ENCODE measurements at places on chromosomes 1 and 21.

DNA sequence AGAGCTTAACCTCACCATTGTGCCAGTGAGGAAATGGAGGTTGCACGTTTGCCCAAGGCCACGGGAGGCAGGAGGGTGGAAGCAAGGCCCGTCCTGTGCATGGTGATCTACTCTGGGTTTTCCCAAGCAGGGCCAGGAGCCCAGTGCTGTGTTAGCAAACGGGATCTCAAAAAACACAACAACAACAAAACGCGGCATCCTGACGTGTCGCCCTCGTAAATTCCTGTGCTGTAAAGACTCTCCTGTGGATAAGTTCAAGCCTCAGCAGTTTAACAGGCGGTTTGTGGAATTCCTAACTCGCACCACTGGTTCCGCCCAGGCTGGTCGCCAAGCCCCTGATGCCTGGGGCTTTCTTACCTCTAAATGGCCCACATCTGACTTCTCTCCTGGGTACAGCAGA lies 39.1 kb downstream of the TFF3 start:
- DNase-seq: no peak

DNA sequence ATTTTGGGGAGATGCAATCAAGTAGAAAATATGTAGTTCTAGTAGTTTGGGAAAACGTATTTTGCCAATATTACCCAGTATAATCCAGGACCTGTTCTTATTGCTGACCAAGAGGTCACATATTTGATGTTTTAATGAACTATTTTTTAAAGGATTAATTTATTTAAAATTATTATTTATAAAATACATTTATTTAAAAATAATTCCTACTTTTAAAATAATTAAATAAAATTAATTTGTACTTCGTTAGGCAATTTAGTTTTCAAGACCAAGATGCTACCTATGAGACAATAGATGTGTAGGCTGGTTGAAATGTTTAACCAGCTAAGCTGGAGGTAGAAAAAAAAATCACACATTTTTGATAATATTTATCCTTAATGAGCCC lies 140.4 kb upstream of the BEND5 start:
- DNase-seq: no peak

DNA sequence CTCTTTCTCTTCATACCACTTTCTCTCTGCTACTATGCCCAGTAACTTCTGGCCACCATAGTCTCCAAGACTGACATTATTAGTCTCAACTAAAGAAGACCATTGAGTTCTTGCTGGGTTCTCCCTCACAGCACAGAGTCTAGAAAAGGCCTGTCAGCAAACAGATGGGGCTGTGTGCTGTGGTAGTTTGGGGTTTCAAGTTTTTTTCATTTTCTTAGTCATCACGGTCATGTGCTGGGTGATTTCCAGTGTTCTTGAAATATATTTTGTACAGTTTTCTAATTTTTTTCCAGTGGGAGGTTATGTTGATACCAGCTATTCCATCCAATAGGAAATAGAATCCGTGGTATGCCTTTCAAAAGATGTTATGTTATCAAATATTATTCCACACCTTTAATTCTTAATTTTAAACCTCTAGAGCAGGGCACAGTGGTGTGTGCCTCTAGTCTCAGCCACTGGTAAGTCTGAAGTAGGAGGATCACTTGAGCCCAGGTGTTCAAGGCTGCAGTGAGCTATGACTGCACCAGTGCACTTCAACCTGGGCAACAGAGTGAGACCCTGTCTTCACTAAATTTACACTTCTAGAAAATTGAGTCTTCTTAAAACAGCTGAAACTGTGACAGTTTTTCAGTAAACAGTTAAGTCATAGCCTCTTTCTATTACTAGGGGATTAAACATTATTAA lies 8.3 kb downstream of the CFHR2 start:
- DNase-seq: no peak

GRCh38 chr1:201982623-201983379 lies at the start of gene RNPEP:
TSS of gene RNPEP (plus strand) at chr1:201982648. CDS start at chr1:201982667, 19 bp downstream.
- no peak for DNase-seq

DNA sequence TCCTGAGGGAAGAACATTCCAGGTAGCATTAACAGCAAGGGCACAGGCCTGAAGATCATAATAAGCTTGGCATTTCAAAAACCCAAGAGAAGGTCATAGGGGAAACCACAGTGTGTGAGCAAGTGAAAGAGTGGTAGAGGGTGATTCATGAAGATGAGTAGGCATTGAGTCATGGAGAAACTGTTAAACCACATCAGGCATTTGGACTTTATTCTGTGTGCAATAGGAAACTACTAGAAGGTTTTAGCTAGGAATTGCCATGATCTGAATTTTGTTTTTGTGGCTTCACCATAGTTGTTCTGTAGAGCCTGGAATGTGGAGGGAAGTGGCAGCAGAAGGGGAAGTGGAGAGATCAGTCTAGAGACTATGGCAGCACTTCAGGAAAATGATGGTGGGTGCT lies 359.0 kb upstream of the PTBP2 start:
- no peak for DNase-seq

DNA sequence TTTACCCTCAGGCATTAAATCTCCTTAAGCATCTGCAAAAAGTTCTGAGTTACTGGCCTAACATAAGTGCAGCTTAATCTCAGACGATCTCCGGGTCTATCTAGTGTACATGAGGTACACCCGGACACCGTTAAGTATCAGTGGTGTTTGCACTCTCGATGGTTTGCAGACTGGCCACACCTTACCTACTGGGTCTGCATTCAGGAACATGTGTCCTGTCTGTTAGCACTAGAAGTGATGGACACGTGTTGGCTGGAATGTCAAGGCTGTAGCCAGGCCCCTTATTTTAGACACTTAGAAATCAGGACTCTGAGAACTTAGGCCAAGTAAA lies 783 bp upstream of the AGL start:
- DNase-seq: no peak

DNA sequence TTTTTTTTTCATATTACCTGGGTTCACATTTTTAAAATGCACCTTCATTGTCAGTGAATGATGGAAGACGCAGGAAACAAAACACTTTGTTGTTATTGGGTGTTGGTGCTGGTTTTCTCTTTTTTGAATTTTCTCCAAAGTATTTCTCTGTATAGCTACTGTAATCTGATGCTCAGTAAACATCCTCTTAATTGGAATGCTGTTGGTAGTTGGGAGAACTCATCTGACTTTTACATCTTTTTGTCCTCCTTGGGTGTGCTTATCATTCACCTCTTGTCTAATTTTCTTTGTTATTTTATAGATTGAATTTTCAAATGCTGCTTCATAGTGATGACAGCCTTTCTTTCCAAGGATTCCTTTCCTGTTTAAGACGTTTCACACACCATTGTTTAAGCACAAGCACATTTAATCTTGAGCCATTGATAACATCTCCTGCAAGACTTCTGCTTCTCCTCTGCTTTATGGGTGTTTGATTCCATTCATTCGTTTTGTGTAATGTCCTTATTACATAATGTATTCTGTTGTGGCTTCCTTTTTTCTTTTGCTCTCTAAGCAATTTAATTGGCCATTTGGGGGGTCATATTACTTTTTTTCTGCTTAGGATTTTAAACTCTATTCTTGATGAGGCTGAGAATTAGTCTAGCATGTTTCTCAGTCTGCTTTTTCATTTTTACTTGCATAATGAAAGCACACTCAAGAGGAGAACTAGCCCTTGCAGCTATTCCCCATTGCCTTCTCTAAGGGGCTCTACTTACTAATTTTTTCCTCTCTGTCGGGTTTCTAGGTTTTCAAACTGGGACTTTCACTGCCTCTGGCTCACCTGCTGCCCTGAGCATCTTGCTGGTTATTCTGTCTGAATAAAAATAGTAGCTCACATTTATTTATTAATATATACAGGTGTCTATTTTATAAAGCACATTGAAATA lies 42.0 kb upstream of the CD34 start:
- no peak for DNase-seq

- DNase-seq: peak; percentile 41
These were observed 29.7 kb downstream of the ENO1 start for GRCh38 chr1:8848663-8849386.

- no peak for DNase-seq
These were observed 274.8 kb downstream of the PTPRC start for GRCh38 chr1:198913667-198914066.

DNA sequence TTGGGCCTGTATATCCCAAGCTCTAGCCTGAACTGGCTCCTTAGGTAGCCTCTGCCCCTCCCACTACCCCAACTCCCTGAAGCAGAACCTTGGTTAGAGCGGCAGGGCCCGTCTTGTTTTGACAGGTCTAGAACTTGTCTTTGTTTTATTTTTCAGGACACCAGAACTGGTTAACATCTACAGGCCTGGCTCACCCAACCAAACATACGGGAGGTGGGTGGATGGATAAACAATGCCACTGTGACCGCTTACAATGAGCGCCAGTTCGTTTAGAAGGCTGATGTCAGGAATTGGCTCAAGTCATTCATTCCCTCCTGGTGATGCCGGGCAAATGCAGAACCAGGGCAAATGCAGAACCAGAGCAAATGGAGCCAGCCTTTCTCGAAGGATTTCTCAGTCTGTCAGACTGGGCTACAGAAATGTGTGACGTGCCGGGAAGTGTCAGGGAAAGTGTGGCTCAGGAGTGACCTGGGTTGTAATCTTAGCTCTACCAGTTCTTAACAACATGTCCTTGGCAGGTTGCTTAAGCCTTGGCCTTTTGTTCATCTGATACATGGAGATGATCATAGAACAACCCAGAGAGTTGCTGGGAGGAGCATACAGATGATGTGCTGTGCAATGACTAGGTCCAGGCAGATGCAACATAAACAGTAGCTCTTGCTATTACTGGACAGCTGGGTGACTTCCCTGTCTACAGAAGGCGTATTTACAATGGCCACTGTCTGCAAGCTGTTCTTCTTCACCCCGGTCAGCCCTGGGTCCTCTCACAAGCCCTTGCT lies 30.5 kb upstream of the BTG2 start:
- no peak for DNase-seq

- no peak for DNase-seq
These were observed 393.2 kb downstream of the COL11A1 start for GRCh38 chr1:102715150-102715549.

- DNase-seq: no peak
These were observed 470.5 kb downstream of the LTN1 start for GRCh38 chr21:28522014-28522799.

DNA sequence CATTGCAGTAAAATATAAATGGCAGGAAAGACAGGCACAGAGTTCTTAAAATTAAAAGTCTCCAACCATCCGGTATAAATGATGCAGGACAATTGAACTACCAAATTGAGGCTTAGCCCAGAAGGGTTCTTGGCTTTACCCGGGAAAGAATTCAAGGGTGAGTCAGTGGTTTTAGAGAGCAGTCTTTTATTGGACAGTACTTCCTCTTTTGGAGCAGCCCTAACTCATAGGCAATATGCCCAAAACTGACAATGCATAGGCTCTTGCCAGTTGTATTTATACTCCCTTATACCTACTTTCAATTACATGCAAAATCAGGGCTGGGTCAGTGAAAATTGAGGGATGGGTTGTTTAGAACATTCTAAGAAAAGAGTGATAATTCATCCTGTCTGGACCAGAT lies 1628.9 kb upstream of the PRMT6 start:
- DNase-seq: no peak

DNA sequence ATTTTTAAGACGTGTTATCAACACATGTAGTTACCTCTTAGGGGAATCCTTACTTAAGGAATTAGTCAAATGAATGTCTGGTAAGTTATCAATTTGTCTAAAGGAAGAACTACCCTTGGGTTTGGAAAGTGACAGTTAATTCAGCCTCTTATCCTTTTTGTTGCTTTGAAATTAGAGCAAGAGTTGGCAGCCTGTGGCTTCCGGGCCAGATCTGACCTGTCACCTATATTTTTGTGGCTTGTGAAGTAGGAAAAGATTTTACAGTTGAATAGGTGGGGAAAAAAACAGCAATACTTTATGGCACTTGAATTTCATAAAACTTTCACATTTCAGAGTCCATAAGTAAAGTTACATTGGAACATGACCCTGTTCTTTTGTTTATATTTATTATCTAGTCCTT lies 5.5 kb downstream of the MRPS6 start:
- no peak for DNase-seq

DNA sequence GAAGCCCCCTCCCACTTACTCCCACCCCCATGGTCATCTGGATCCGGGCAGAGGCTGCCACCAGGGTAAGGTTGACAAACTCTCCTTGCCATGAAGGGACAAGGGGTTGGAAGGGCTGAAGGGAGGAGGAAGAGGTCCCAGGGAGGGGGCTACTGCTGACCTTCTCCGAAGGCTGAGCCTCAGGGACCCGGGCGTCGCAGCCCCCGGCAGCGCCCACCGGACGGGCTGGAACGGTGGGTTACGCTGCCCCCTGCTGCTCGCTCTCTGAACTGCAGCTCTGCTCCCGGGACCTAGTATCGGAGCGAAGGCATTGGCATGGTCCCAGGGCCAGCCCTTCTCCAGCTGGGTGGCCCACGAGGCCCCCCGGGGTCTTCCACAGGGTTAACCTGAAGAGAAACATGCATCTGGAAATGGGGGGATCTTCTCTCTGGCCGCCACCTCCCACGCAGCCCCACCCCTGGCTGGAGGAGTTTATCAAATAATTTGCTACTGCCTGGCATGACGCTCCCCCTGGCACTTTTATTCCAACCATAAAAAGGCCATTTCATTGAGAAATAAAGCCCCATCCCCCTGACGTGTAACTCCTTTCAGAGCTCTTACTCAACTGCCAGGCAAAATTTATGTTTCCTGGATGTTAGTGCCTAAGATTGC lies 70.4 kb upstream of the TARDBP start:
- peak; percentile 29 for DNase-seq

DNA sequence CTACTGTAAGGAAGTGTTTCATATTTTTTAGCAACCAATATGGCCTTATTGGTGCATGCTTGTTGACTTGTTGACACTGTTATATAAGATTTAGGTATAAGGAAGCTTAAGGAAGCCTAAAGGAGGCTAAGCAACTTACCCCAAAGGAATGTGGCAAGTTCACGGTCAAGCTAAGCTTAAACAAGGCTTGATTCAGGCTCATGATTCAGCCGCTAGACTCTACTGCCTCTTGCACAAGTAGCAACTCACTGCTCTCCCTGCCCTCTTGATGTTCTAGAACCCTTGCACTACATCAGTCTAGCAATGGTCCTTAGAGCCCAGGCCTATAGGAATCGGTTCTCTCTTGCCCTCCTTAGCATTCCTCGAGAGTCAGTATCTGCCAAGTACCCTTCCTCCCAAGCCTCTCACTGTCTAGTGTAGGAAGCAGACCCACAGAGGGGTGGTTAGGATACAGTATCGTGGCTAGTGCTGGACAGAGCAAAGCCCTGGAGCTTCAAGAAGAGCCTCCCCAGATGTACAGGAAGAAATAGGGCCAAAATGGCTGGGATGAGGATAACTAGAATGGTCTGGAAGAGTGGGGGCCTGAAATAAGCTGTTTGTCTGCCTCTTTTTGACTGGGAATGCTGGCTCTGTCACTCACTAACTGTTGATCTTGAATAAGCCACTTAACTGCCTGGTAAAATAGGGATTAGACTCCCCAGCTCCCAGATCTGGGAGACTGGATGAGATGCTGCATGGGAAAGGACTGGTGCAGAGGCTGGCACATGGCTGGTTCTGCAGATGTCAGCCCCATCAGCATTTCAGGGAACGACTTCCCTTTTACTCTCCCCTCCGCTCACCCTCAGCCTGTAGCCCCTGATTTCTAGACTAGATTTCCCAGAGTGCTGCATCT lies 122.2 kb downstream of the NAV1 start:
- DNase-seq: no peak

GRCh38 chr1:176849281-176849680 lies 315.2 kb downstream of the ASTN1 start:
- DNase-seq: no peak
